ENCODE measurements at places on chromosomes 7 and 10. TPM values are rescaled to one million over a fixed set of nuclear protein-coding genes. Genes with fewer than 3 reads are reported as not detected.

GRCh38 chr10:4067931-4068561, 283.0 kb upstream of the KLF6 start:
- no peaks in the 10 kb centered on the region for H3K36me3 ChIP-seq
- no peaks in the 10 kb centered on the region for H3K27me3 ChIP-seq
- no peak for DNase-seq
- H3K27ac ChIP-seq = no peak overlapping the region
- no peak overlapping the region for H3K4me3 ChIP-seq
- peaks cover under 1% of the 10 kb centered on the region for H3K4me1 ChIP-seq

DNA sequence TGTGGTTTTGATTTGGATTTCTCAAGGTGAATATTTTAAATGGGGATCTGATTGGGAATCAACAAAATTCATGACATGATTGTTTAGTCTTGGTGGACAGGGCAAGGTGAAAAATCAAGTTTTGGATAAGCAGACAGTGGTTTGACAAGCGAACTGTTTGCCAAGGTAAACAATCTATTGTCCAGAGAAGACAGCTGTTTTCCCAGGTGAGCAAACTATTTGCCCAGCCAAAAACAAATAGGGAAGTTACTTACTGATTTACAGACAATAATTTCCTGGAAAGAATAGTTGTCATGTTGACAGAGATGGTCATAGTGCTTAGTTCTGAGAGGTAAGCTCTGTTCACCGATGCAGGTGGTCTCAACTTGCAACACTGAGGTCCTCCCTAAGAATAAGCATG, 94.0 kb upstream of the STEAP1B start:
- DNase-seq = no peak
- peaks cover 42% of the 10 kb centered on the region for H3K27me3 ChIP-seq
- no peaks in the 10 kb centered on the region for H3K4me1 ChIP-seq
- no peak overlapping the region for H3K27ac ChIP-seq
- H3K4me3 ChIP-seq = no peak overlapping the region
- peaks cover 4% of the 10 kb centered on the region for H3K36me3 ChIP-seq

GRCh38 chr7:31894308-31894707, 175.9 kb downstream of the PDE1C start:
- no peak for DNase-seq
- H3K36me3 ChIP-seq = no peaks in the 10 kb centered on the region
- no peaks in the 10 kb centered on the region for H3K4me1 ChIP-seq
- H3K27ac ChIP-seq = no peak overlapping the region
- no peaks in the 10 kb centered on the region for H3K27me3 ChIP-seq

DNA sequence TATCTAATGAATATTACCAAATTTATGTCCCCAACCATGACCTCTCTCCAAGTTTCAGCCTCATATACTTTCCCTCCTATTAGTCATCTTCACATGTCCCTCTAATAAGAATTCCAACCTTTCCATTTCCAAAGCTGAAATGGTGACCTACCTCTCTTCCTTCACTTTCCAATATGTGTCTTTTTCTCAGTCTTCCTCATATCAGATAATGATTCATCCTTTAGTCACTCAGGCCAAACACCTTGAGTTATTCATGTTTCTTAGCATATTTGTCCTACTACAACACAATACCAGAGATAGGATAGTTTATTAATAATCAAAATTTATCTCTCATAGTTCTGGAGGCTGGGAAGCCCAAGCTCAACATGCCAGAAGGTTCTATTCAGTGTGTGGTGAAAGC, 318.5 kb upstream of the ZWINT start:
- DNase-seq = no peak
- no peaks in the 10 kb centered on the region for H3K36me3 ChIP-seq
- no peaks in the 10 kb centered on the region for H3K4me1 ChIP-seq
- no peak overlapping the region for H3K4me3 ChIP-seq
- no peaks in the 10 kb centered on the region for H3K27me3 ChIP-seq
- H3K27ac ChIP-seq = no peak overlapping the region

DNA sequence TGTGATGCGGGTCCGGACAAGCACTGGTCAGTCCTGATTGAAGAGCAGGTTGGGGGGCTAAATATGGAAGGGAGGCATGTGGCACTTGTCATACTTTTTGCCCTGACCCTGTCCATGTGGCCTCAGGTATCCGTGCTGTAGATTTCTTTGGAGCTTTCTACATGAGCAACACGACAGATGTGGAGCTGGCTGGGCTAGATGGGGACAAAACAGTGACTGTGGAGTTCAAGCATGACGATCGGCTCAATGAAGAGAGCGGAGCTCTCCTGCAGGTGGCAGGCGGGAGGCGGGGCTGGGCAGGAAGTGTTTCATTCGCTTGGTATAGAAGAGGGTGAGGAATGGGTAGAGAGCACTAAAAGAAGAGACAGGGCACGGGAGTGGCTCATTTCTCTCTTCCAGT, 13.0 kb upstream of the CHCHD1 start:
- H3K27ac ChIP-seq = peak overlapping the region; percentile 74

- H3K4me3 ChIP-seq = peak overlapping the region; percentile 71
- peak overlapping the region; percentile 99 for H3K27ac ChIP-seq
- H3K36me3 ChIP-seq = peaks cover 2% of the 10 kb centered on the region
- no peaks in the 10 kb centered on the region for H3K27me3 ChIP-seq
Observed at GRCh38 chr7:5689716-5690115, 91.7 kb downstream of the RNF216 start.

Gene AOAH
- total RNA-seq = 7.0 TPM

Gene MKX
- not detected for total RNA-seq

GRCh38 chr10:86329093-86329710, 37.4 kb downstream of the GRID1 start:
- no peak overlapping the region for H3K4me3 ChIP-seq
- no peak overlapping the region for H3K27ac ChIP-seq
- DNase-seq = no peak
- no peaks in the 10 kb centered on the region for H3K36me3 ChIP-seq
- no peaks in the 10 kb centered on the region for H3K4me1 ChIP-seq

Gene PODXL
- total RNA-seq = 1.1 TPM

GRCh38 chr10:78686444-78687060, 382.2 kb upstream of the ZMIZ1 start:
- peaks cover 2% of the 10 kb centered on the region for H3K4me1 ChIP-seq
- no peak overlapping the region for H3K27ac ChIP-seq
- no peak overlapping the region for H3K4me3 ChIP-seq
- peaks cover 44% of the 10 kb centered on the region for H3K27me3 ChIP-seq
- DNase-seq = no peak
- no peaks in the 10 kb centered on the region for H3K36me3 ChIP-seq

Gene RUFY2
- 13.6 TPM for total RNA-seq

GRCh38 chr7:140521421-140521820, 42.1 kb upstream of the MKRN1 start:
- no peak overlapping the region for H3K4me3 ChIP-seq
- no peak overlapping the region for H3K27ac ChIP-seq
- H3K27me3 ChIP-seq = peaks cover 10% of the 10 kb centered on the region

- DNase-seq = no peak
- peaks cover 7% of the 10 kb centered on the region for H3K36me3 ChIP-seq
- H3K4me1 ChIP-seq = peaks cover 13% of the 10 kb centered on the region
- no peak overlapping the region for H3K27ac ChIP-seq
- peak overlapping the region; percentile 70 for H3K4me3 ChIP-seq
Observed at GRCh38 chr7:141512597-141512996, 38.6 kb upstream of the AGK start.

Gene NPSR1
- total RNA-seq = not detected

DNA sequence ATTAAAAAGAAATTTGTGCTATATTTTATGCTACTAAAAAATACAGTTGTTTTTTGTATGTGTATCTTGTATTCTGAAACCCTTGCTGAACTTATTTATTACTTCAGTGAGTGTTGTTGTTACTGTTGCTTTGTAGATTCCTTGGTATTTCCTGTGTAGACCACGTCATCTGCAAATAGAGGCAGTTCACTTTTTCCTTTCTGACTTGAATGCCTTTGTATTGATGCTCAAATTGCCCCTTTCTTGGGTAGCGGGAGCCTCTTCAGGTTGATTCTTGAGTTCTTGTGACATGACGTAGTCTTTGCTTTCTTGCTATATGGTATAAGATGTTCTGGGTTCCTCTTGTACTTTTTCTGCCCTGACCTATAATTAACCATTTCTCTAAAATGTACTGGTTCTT, 504.1 kb downstream of the SDK1 start:
- H3K4me1 ChIP-seq = no peaks in the 10 kb centered on the region
- no peak overlapping the region for H3K4me3 ChIP-seq
- H3K27ac ChIP-seq = no peak overlapping the region
- DNase-seq = no peak
- peaks cover 3% of the 10 kb centered on the region for H3K36me3 ChIP-seq

Gene ZKSCAN5
- total RNA-seq = 4.4 TPM

- no peaks in the 10 kb centered on the region for H3K36me3 ChIP-seq
- DNase-seq = peak; percentile 7
- H3K27ac ChIP-seq = no peak within 1 kb of the TSS
- H3K4me1 ChIP-seq = peaks cover 19% of the 10 kb centered on the region
Observed at GRCh38 chr7:27173956-27174873, at the start of gene HOXA10. Gene HOXA10, minus strand, starts transcription at chr7:27174320. Its CDS starts 14 bp downstream, at chr7:27174306.

Gene DNTT
- total RNA-seq = not detected

DNA sequence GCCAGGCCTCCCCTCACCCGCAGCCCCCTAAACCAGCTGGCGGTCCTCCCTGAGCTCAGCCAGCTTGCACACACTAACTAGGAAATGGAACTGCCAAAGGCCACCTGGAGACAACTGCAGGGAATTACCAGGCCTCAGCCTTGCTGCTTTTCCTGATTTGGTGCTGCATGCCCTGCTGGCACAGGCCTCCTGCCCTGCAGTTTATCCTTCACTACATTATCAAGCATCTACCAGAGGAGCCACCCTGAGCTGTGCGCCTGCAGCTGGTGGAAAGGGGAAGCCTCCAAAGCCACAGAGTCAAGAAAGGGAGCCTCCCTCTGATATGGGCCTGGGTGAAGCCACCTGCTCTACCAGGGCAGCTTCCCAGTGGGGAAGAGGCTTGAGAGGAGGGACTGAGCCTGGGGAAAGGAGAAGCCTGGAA, 139.8 kb downstream of the GRID1 start:
- H3K27me3 ChIP-seq = peaks cover 11% of the 10 kb centered on the region
- H3K4me1 ChIP-seq = peaks cover 7% of the 10 kb centered on the region
- no peak overlapping the region for H3K4me3 ChIP-seq
- no peaks in the 10 kb centered on the region for H3K36me3 ChIP-seq

GRCh38 chr7:156196649-156197048, 384.4 kb upstream of the SHH start:
- no peak for DNase-seq
- H3K4me3 ChIP-seq = no peak overlapping the region
- H3K27me3 ChIP-seq = peaks cover 53% of the 10 kb centered on the region
- H3K36me3 ChIP-seq = no peaks in the 10 kb centered on the region
- no peaks in the 10 kb centered on the region for H3K4me1 ChIP-seq
- H3K27ac ChIP-seq = no peak overlapping the region

Gene ATRNL1
- not detected for total RNA-seq

DNA sequence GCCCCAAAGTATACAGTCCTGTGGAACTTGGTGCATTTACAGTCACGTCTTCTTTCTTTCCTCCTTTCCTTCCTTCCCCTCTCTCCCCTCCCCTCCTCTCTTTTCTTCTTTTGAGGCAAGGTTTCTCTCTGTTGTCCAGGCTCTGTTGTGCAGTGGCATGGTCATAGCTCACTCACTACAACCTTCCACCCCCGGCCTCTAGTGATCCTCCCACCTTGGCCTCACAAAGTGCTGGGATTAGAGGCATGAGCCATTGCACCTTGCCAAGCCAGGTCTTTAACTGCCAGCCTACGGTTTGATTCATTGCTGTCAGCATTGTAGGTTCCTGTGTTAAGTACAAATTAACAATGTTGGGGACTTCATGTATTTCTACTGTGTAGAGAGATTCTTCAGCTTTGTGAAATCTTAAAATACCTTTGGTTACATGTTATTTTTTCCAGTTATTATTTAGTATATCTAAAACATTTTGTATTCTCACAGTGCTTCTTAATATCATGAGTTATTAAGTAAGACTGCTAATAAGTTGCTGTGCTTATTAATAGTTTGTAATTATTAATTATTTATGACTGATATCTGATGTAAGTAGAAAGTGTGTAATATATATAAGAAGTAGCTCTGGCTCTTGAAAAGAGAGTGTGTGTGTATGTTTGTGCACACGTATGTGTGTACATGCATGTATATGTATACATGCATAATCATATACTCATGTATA, 320.8 kb downstream of the EXOC4 start:
- no peaks in the 10 kb centered on the region for H3K27me3 ChIP-seq
- H3K36me3 ChIP-seq = peaks cover 3% of the 10 kb centered on the region
- no peak overlapping the region for H3K4me3 ChIP-seq
- no peak for DNase-seq
- H3K27ac ChIP-seq = no peak overlapping the region
- H3K4me1 ChIP-seq = peaks cover 7% of the 10 kb centered on the region

- no peaks in the 10 kb centered on the region for H3K4me1 ChIP-seq
- DNase-seq = no peak
- no peaks in the 10 kb centered on the region for H3K27me3 ChIP-seq
- no peak overlapping the region for H3K4me3 ChIP-seq
Observed at GRCh38 chr7:39259391-39260003, 281.8 kb downstream of the POU6F2 start.

Gene GPR85
- total RNA-seq = not detected

Gene OR2A1
- not detected for total RNA-seq

- H3K4me1 ChIP-seq = no peaks in the 10 kb centered on the region
- no peak overlapping the region for H3K4me3 ChIP-seq
- peaks cover 2% of the 10 kb centered on the region for H3K36me3 ChIP-seq
- H3K27me3 ChIP-seq = peaks cover 17% of the 10 kb centered on the region
- no peak overlapping the region for H3K27ac ChIP-seq
Observed at GRCh38 chr10:22945934-22946673, 18.3 kb downstream of the ARMC3 start.

DNA sequence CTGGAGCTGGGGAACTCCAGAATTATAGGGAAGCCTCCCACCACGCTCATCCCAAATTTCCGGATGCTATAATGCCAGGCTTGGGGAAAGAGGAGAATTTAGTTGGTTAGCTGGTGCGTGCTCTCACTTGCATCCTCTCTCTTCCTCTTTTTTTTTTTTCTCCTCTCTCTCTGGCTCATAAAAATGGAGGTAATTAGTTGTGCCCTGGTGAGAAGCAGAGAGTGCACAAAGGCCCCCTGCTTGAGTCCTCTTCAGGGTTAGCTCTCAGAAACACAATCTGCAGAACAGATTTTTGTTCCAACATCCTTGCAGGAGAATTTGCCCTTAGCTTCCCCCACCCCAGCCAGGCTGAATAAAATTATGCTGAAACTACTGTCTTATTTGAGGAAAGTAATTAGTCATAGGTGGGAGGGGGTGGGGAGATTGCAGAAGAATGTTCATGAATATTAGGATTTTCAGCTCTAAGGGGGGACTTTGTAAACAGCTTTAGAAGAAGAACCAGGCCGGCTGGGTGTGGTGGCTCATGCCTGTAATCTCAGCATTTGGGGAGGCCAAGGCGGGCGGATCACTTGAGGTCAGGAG, 7.6 kb downstream of the SERPINE1 start:
- peaks cover 71% of the 10 kb centered on the region for H3K27me3 ChIP-seq
- DNase-seq = no peak
- peaks cover 3% of the 10 kb centered on the region for H3K36me3 ChIP-seq

Gene LRIT1
- not detected for total RNA-seq

DNA sequence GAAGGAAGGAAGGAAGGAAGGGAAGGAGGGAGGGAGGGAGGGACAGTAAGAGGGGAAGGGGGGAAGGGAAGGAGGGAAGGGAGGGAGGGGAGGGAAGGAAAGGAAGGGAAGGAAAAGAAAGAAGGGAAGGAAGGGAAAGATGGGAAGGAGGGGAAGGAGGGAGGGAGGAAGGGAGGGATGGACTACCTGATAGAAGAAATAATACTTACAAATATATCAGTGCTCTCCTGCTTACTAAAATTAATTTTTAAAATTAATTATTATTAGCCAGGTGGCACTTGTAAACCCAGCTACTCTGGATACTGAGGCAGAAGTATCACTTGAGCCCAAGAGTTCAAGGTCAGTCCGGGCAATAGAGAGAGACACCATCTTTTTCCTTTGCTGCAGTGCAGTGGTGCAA, 18.5 kb downstream of the ZC3HC1 start:
- no peaks in the 10 kb centered on the region for H3K27me3 ChIP-seq
- H3K36me3 ChIP-seq = peaks cover 7% of the 10 kb centered on the region
- no peak overlapping the region for H3K4me3 ChIP-seq
- no peak for DNase-seq
- H3K4me1 ChIP-seq = peaks cover 6% of the 10 kb centered on the region
- H3K27ac ChIP-seq = no peak overlapping the region
